ENCODE measurements at places on chromosomes 3 and 15. TPM values are rescaled to one million over a fixed set of nuclear protein-coding genes. Genes with fewer than 3 reads are reported as not detected.

Gene ISLR
- not detected for total RNA-seq

Gene MESP1
- total RNA-seq, result 0.24 TPM

Gene DUOXA2
- not detected for total RNA-seq

Gene LEO1
- 9.4 TPM for total RNA-seq

Gene DNAJA4
- 52.1 TPM for total RNA-seq

Gene THSD4
- not detected for total RNA-seq

Gene NANOGP8
- total RNA-seq, result not detected

Gene FRG2C
- total RNA-seq, result not detected

Gene BCHE
- total RNA-seq, result not detected

Gene UBA3
- total RNA-seq, result 43.5 TPM

Gene SLC2A2
- not detected for total RNA-seq

Gene PPP1R14D
- total RNA-seq, result not detected

Gene LRRK1
- total RNA-seq, result 0.16 TPM

Gene CLDN16
- not detected for total RNA-seq

Gene CD200R1
- total RNA-seq, result 2.2 TPM

Gene UTS2B
- total RNA-seq, result not detected

Gene OSBPL10
- 0.92 TPM for total RNA-seq

Gene LEKR1
- total RNA-seq, result 1.5 TPM

Gene PPP4R2
- 77.7 TPM for total RNA-seq
